Heart right ventricle (tissue), 16 donors: ENCODE measurements at places on chromosomes 1 and 21. TPM values are rescaled to one million over a fixed set of nuclear protein-coding genes. Genes with fewer than 3 reads are reported as not detected.

NLRP3 gene
- total RNA-seq = 1.3 TPM

- H3K27ac ChIP-seq = no peak overlapping the region
- no peaks in the 10 kb centered on the region for H3K36me3 ChIP-seq
- no peak for DNase-seq
- no peaks in the 10 kb centered on the region for H3K4me1 ChIP-seq
These were observed 22.9 kb downstream of the CBR1 start for GRCh38 chr21:36092681-36093080.

DNA sequence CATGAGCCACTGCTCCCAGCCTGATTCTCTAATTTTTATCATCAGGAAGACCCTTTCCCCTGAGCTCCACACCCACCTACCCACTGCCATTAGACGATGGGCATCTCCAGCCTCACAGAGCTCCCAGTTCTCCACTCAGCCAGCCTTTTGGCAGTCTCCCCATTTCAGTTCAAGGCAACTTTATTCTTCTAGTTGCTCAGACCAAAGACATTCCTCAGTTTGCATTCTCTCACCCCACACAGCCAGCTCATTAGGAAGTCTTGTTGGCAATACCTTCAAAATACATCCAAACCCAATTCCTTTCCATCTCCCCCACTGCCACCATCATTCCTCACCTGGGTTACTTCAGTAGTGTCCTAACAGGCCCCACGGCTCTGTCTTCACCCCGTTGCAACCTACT lies 53.4 kb upstream of the COX20 start:
- no peaks in the 10 kb centered on the region for H3K36me3 ChIP-seq
- H3K27me3 ChIP-seq = no peaks in the 10 kb centered on the region
- H3K4me3 ChIP-seq = no peak overlapping the region
- H3K27ac ChIP-seq = no peak overlapping the region

E2F2 gene
- total RNA-seq = 0.17 TPM

- no peaks in the 10 kb centered on the region for H3K27me3 ChIP-seq
- no peak overlapping the region for H3K27ac ChIP-seq
- H3K4me1 ChIP-seq = no peaks in the 10 kb centered on the region
- H3K36me3 ChIP-seq = no peaks in the 10 kb centered on the region
- DNase-seq = no peak
- no peak overlapping the region for H3K4me3 ChIP-seq
These were observed 129.2 kb upstream of the TNR start for GRCh38 chr1:175872588-175872987.
